Immature natural killer cell (primary cell): ENCODE measurements at places on chromosomes 2 and 18.

- DNase-seq, result no peak
Observed at GRCh38 chr2:67848551-67849285, 214.1 kb downstream of the C1D start.

GRCh38 chr2:105777031-105777482 lies 32.3 kb downstream of the NCK2 start:
- DNase-seq, result no peak

DNA sequence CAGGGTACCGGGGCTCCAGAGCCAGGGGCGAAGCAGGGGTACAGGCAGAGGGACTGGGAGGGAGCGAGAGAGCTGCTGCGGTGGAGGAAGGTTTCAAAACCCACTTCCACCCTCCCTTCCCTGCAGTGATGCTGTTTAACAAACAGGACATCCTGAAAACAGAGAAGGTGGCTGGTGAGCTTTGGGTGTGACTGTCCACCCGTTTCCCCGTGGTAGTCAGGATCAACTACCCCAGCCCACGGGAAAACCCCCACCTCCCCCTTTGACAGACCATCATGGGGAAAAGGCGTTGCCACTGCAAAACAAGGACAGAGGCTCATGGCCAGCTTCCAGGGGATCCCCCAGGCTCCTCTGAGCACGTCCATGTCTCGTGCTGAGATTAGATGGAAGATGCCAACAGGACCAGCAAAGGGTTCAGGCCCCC lies 12.9 kb downstream of the TMEM185B start:
- DNase-seq, result no peak

- no peak for DNase-seq
Observed at GRCh38 chr18:13499803-13500202, 226.6 kb downstream of the FAM210A start.

DNA sequence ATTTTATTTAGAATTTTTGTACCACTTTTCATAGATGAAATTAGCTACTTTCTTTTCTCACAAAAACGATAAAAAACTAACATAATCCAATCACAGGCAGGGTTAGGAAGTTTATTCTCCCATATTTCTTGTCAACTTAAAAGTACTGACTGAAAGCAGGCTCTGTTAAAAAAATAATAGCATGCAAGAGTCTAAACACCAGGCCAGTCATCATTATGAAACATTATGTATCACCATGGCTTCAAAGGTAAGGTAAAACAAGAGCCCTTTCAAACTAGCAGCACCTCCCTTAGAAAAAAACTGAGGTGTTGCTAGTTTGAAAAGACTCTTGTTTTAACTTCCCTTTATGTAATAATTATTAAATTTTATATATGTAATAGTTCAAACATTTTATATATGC lies 848.0 kb downstream of the RNF144A start:
- DNase-seq, result no peak

- DNase-seq, result no peak
Observed at GRCh38 chr2:142088058-142088568, 42.7 kb downstream of the LRP1B start.

DNA sequence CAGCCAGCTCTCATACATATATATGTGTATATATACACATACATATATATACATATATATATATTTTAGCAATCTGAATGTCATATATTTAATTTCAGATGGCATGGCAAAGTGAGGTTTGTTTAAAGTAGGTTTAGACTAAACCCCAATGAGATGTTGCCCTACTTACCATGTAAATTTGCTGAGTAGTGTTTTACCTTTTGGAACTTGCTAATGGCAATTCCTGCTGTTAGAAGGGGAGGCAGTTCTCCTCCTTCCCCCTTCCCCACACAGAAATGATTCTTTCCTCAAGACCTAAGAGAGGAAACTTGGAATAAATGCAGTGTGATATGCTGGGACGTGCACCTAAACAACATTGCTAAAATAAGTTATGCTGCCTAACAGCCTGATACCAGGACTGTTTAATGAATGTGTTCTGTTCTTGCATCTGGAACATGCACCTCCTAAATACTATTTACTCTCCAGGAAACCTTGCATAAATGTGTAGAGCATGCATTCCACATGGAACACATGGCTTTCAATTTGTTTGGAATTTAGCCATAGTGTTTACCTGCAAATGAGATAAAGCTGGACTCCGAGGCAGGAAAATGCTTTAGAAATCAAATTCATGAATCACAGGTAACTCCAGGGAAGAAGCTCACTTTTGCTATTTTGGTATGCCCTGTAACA lies 252.9 kb upstream of the SIX3 start:
- no peak for DNase-seq

- DNase-seq, result peak; percentile 35
Observed at GRCh38 chr2:160324161-160324800, 124.2 kb upstream of the ITGB6 start.

- no peak for DNase-seq
Observed at GRCh38 chr2:241768251-241768711, 8.3 kb upstream of the GAL3ST2 start.

- no peak for DNase-seq
Observed at GRCh38 chr2:157329524-157329923, 3.9 kb upstream of the ERMN start.

GRCh38 chr2:144011553-144011952 lies 508.4 kb downstream of the ZEB2 start:
- DNase-seq, result no peak

DNA sequence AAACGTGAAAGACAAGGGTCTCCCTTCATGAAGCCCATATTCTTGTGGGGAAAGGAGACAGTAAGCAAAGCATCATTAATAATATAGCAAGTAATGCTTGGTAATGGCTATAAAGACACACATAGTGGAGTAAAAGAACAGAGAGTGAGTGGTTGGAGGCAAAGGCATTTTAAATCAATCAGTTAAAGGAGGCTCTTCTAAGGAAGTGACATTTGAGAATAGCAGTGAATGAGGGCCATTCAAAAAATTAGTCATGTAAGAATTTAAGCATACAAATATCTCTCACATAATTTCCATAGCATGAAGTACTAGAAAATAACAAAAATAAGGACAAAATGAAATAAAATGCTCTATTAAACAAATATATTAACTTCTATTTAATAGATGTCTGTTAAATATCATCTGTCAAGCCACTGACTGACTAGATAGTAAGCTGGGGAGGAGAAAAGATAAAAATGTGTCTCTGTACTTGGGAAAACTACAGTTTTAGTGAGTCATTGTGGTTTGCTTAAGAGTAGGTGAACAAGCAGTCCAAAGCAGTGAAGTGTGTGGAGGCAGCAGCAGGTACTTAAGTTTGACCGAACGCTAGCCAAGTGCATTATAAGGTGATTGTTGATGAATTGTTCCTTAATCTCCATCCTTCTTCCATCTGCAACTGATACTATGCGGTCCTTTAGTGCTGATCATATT lies 160.1 kb downstream of the PARD3B start:
- DNase-seq, result no peak

DNA sequence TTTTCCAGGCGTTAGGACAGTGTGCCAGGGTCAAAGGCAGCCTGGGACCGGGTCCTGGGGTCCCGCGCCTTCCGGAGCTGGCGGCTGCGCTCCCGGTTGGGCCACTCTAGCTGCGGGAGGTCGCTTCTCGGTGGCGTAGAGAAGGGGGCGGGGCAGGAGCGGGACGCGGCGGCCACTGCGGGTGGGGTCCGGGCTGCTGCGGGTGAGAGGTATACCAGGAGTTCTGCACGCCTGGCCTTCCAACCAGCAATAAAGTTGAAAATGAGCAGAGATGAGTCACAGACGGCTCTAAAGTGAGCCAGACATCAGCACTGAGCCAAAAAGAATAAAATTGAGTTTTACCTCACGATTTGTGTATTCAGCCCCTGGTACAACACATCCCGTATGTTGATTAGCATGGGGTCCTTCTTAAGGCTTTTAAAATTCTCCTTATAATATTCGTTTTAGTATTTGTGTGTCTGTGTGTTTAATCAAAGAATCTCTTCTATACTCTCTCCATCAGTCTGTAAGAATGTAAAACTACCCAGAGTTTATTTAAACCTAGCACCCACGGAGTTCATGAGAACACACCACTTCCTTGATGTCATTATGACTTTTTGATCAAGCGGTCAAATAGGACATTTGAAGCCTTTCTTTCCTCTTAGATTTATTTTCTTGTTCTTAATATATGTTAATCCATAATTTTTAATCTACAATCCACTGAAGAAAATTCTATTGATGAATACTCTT lies at the start of gene C1GALT1C1L:
Gene C1GALT1C1L, minus strand, starts transcription at position 108 of the 729 bp plus-strand sequence. Its CDS starts 107 bp downstream, at position 1.
- DNase-seq, result no peak

DNA sequence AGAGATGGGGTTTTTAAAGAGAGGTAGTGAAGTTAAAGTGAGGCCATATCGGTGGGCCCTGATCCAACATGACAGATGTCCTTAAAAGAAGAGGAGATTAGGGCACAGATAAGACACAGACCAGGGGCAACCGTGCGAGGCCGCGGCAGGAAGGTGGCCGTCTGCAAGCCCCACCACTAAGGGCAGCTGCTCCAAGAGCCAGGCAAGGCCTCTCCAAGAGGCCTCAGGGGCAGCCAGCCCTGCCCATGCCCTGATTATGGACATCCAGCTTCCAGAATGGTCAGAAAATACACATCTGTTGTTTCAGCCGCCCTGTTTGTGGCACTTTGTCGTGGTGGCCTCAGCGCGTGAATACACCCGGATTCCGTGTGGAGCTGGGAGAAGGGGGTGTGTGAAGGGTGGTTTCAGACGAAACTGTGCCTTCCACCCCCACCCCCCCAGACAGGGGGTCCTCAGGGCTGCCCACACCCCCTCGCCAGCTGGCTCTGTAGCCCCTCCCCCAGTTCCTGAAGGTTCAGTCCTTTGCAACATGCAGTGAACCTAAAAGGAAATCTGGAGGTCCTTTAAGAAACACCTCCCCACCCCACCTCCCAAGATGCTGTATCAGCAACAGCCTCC lies 74.1 kb upstream of the SMAD7 start:
- DNase-seq, result no peak

DNA sequence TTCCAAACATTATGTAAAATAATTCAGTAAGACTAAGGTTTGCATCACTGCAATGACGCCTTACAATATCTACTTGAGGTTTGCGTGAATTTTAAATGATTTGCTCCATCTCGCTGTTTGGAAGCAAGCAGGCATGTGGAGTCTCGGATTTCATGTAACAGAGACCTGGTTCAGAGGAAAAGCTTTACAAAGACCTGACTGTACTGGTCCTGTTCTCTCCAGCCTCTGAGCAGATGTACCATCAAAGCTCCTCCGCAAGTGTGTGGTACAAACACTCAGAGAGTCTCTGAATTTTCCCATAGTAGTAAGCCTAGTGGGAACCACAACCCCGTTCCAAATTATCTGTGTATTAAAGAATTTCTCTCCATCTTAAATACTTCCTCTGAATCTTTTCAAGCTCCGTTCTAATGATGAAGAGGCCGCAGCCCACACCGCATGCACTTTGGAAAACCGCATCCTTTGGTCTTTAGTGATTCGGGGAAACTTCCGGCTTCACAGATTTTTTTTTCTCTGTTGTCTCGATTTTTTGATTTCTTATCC lies 728.1 kb upstream of the SOX11 start:
- no peak for DNase-seq

- no peak for DNase-seq
Observed at GRCh38 chr2:165192729-165193128, 11.1 kb downstream of the SCN3A start.

DNA sequence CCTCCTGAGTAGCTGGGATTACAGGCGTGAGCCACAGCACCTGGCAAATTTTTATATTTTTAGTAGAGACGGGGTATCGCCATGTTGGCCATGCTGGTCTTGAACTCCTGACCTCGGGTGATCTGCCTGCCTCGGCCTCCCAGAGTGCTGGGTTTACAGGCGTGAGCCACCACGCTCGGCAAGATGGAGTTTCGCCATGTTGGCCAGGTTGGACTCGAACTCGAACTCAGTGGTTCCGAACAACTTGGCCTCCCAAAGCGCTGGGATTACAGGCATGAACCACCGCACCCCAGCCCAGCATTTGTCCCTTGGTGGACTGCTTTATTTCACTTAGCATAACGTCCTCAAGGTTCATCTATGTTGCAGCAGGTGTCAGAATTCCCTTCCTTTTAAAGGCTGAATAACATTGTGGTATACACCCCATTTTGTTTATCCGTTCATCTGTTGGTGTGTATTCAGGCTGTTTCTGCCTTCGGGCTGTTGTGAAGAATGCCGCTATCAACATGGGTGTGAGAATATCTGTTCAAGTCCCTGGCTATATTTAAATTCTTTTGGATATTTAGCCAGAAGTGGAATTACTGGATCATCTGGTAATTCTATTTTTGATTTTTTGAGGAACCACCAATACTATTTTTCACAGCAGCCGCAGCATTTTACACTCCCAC lies 1.2 kb upstream of the CENPA start:
- no peak for DNase-seq

DNA sequence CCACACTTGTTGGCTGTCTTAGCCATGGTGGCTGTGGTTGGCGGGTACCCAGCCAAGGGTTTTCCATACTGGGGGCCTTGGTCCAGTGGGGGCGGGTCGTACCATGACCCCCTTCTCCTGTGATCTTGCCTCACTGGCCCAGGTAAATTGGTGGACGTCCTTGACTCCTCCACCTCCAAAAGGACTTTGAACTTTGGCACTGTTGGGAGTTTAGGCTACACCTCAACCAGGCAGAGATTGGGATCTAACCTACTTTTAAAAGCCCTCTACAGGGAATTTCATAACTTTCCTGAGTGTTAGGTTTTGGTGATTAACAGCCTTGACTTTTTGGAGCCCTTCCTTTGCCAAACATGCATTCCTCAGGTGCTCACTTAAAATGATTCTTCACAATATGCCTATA lies 106.7 kb downstream of the NEDD4L start:
- DNase-seq, result no peak

- DNase-seq, result no peak
Observed at GRCh38 chr2:69208023-69208595, 178.9 kb downstream of the GFPT1 start.

GRCh38 chr2:64594226-64594989 lies 59.3 kb downstream of the SERTAD2 start:
- no peak for DNase-seq

DNA sequence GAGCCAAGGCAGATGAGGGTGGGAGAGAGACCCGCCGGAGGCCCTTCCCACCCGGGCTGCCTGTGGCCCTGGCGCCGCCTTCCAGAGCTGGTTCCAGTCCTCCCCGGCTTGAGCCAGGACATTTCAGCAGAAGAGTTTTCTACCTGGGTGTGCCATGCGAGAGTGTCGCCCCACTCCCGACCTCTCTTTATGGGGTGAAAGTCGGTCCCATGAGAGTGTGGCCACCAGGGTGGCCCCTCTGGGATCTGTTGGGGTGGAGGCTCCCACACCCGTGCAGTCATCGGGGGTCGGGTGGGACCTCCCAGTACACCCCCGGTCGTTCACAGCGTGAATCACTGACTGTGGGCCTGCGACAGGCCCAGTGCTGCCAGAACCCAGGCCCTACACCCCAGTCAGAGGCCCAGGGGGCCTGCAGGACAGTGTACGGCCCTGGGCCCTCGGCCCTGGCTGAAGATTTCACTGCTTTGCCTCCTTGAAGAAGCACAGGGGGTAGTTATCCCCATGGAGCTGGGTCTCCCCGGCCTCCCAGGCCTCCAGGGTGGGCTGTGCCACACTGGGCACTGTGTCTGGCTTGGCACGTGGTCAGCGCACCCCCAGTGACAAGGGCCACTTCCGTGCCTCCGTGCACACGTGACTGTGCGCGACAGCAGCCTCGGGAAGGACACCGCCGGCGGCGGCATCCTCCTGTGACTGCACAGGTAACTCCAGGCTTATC lies 5.9 kb downstream of the NFATC1 start:
- no peak for DNase-seq
